ENCODE measurements at places on chromosomes 12 and 14.

GRCh38 chr14:61331992-61332657 lies 10.7 kb downstream of the PRKCH start:
- no peak for DNase-seq

DNA sequence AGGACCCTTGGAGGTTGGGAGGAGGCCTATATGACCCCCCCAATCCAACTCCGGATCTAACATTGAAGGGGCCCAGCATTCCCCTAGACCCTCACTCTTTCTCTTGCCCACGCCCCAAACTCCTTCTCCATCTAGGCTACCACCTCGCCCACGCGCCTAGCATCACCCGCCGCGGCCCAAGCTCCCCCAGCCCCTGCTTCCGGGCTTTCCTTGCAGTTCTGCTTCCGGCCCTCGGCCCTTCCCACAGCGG lies 445 bp downstream of the CERS5 start:
- no peak for DNase-seq

GRCh38 chr14:31025367-31026076 lies at the start of gene AP4S1:
AP4S1 (plus strand) TSS chr14:31025649; CDS start chr14:31066197, 40,548 bp downstream.
- peak; percentile 21 for DNase-seq

GRCh38 chr14:106738075-106738474 lies 1211.7 kb downstream of the TMEM121 start:
- no peak for DNase-seq

DNA sequence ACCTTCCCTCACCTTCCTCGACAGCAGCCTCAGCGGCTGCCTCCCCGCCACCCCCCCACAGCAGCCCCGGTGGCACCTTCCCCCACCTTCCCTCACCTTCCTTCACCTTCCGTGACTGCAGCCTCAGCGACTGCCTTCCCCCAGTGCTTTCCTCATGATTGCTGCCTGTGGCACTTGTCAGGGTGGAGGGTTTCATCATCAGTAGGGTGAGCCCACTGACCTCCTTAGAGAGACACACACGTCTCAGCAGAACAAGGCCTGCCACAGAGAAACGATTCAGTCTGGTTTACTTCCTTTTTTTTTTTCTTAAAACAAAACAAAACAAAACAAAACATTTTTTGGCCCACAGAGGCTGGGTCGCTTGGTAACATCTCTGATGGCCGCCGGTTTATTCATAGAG lies 75.0 kb downstream of the EP400 start:
- no peak for DNase-seq
